ENCODE measurements at places on chromosomes 7 and 10. TPM values are rescaled to one million over a fixed set of nuclear protein-coding genes. Genes with fewer than 3 reads are reported as not detected.

Gene BNIP3
- total RNA-seq = 124 TPM

Gene NDUFB8
- total RNA-seq = 156 TPM

Gene HOXA1
- 3.6 TPM for total RNA-seq

Gene TAS2R4
- total RNA-seq = 0.19 TPM

Gene STX1A
- total RNA-seq = 6.0 TPM

Gene GJD4
- 1.2 TPM for total RNA-seq

Gene SGPL1
- 59.3 TPM for total RNA-seq

Gene AGK
- 22.8 TPM for total RNA-seq

Data from suprapubic skin (tissue), 4 donors.